ENCODE measurements at places on chromosomes 6 and 20.
A peak's percentile ranks its signal among the peaks of the same experiment; 100 is the strongest.

DNA sequence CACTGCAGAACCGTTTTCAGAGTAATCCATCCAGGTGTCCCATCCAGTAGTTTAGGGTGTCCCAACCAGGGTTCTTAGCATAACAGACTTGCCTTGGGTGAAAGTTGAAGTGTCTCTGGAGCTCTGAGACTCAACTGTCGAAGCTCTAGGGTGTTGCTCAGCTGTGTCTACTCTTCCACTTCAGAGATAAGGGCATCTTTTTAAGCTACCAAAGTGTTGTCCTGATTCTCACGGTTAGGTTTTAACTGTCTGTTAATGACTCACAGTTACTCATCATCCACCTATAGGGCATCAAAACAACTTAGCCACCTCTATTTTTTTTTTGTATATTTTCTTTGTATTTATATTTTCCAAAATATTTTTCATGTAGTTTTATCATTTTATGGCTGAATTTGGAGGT lies 36.9 kb upstream of the TBX18 start:
- no peak for DNase-seq

DNA sequence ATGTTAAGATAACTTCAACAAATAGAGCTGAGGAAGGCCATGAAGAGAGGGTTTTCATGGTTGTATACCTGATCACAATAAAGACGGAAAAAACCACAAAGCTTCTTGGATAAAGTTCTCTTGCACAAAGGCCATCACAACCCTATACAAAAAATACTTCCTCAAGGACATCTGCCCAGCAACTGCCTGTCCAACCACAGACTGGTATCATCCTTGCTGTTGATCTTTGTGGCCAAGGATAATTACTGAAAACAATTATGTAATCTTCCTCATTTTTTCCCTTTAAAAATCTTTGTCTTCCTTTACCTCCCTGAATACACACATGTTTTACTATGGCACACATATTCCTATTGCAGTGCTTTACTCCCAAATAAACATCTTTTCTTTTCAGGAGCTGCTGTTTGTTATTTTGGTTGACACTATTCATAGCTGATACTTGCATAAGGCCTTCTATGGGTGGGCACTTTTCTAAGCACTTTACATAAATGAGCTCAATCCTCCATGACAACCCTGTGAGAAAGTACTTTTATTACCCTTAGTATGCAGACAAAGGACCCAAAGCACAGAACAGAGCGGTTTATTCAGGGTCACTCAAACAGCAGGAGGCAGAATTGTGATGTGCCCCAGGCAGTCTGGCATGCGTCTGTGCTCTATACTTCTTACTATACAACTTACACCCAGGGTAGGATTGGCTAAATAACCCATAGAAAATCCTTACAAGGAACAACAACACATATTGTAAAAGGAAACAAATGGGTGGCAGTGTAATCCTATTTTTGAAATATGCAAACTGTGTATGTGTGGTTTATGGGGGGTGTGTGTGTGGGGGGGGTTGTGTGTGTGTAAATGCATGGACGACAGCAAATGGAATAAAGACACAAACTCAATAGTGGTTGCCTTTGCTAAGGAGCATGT lies 35.1 kb downstream of the SNRNP48 start:
- DNase-seq: no peak

DNA sequence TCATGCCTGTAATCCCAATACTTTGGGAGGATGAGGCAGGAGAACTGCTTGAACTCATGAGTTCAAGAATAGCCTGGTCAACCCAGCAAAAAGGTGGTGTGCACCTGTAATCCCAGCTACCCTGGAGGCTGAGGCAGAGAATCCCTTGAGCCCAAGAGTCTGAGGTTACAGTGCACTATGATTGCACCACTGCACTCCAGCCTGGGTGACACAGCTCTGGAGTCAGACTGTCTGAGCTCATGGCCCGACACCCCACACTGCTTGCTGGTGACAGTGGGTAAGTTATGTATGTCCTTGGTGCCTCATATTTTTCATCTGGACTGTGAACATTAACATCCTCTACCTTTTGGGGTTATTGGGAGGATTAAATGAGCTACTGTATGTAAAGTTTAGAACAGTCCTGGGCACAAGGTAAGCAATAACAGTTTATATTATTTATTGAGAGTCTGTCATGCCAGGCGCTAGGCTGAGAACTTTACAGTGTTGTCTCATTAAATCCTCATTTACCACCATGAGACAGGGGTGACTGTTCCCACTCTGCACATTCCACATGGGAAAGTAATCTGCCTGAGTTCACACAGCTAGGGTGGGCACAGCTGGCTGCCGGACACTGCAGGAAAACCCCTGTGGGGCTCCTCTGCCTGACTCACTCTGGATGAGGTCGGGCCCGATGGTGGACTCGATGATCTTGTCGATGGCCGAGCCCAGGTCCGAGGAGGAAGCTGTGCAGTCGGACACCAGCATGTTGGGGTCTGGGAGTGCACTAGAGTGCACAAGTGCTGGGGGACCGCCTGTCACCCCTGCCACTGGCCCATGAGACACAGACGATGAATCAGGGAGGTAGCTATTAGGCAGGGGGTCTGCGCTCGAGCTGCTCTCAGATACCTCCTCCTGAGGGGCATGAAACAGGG lies 2.9 kb downstream of the ZNF335 start:
- DNase-seq: no peak

DNA sequence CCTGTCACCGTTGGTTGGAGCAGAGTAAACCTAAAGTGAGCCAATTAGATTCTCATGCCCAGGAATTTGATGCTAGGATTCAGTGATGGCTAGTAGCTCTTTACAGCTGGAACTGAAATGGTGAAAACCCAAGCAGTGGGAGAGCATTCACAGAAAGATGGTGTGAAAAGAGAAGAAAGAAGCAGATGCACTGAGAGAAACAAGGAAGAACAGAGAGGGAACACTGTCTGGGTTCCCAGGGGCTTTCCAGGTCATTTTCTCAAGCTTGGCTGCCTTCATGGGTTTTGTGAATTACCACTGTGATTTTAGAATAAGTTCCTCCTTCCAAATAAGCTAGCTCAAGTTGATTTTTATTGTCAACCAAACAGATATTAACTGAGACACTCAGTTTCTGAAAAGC lies 104.1 kb upstream of the AKIRIN2 start:
- DNase-seq: no peak

GRCh38 chr20:21189761-21190523 lies 64.1 kb downstream of the KIZ start:
- DNase-seq: no peak

DNA sequence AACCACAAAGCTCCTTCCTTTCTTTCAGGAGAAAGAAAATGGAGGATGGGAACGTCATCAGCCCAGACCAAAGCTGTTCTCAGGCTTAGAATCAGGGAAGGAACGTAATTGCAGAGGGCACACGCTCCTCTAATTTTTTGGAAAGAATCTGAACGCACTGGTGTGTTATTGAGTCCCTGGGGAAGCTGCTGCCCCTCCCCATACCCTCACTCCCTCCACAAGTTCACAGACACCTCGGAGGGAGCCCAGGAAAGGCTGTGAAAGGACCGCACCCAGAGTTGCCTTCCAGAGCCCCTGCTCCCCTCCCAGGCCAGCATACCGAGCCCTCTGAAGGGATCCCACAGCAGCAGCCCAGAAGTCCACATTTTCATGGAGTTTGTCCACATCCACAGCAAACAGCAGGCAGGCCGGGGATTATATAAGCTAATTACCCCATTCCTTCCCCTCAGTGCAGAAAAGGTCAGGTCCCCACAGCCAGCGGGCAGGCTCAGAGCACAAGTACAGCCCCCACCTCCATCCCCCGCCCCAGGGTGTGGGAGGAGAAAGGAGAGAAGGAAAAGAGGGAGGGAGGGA lies 53.7 kb downstream of the ANKRD60 start:
- peak; percentile 72 for DNase-seq

DNA sequence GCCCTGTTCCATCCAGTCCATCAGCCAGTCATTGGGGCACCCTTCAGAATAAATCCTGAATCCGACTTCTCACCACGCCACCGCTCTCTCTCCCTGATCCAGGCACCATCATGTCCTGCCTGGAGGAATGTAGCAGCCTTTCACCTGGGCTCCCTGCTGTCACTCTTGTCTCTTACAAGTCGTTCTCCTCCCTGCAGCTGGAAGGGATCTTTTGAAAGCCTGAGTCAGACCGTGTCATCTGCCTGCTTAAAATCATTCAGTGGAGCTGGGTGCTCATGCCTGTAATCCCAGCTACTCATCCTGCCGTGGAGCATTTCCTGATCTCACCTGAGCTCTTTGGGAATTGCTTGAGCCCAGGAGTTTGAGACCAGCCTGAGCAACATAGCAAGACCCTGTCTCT lies 19.2 kb upstream of the KCNG1 start:
- no peak for DNase-seq

DNA sequence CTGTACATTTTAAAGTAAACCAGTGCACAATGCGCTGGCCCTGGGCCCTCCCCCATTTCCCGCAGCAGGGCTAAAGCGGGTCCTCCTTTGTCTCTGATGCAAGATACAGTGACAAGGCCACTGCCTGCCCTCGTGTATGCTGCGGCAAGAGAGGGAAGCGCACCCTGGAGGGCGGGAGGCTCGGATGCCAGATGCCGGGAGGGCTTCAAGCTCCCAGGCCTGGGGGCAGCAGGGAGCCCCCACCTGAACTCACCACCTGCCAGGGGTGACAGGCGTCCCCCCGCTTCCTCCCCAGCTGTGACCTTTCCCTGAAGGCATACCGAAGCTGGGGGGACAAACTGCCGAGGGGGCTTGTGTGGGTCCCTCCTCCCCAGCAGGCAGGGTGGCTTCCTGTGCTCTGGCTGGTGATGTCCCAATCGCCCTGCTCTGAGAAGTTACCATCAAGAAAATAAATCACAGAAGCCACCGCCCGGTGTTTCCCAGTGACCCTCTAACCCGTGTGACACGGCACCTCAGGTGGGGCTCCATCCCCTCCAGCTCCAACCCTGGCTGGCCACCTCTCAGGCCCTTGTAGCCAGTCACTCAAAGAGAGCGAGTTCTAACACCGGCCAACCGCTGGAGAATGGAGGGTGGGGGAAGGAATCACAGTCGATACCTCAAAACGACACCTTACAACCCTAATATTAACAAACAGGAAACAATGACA lies 203.3 kb downstream of the PREX1 start:
- DNase-seq: no peak

- DNase-seq: no peak
Measured at GRCh38 chr6:14380086-14380820, 262.7 kb downstream of the CD83 start.

GRCh38 chr6:48199499-48199898 lies 88.5 kb upstream of the PTCHD4 start:
- no peak for DNase-seq

All from WERI-Rb-1 (cell line).